ENCODE measurements at places on chromosomes 11 and 22.

DNA sequence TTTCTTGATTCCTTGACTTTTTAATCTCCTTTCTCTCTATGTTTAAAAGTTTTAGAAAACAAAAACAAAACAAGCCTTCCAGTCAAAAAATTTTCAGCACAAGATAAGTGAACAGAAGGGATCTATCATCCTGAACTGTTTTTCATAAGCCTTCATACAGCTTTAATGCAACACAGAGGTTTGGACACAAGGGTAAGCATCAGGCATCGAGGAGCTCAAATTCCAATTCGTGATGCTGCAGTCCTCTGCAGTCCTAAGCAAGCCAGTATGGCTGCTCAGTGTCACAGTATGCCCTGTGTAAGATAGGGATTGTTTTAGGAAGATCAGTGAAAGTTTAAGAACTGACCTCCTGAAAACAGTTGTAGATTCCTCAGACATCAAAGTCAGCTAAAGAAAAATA is 740.9 kb downstream of the NTM start:
- DNase-seq: no peak

GRCh38 chr22:43465291-43466015 is 53.6 kb downstream of the MPPED1 start:
- DNase-seq: no peak

GRCh38 chr11:65150509-65151299 is 16.4 kb upstream of the SYVN1 start:
- DNase-seq: peak; percentile 43

DNA sequence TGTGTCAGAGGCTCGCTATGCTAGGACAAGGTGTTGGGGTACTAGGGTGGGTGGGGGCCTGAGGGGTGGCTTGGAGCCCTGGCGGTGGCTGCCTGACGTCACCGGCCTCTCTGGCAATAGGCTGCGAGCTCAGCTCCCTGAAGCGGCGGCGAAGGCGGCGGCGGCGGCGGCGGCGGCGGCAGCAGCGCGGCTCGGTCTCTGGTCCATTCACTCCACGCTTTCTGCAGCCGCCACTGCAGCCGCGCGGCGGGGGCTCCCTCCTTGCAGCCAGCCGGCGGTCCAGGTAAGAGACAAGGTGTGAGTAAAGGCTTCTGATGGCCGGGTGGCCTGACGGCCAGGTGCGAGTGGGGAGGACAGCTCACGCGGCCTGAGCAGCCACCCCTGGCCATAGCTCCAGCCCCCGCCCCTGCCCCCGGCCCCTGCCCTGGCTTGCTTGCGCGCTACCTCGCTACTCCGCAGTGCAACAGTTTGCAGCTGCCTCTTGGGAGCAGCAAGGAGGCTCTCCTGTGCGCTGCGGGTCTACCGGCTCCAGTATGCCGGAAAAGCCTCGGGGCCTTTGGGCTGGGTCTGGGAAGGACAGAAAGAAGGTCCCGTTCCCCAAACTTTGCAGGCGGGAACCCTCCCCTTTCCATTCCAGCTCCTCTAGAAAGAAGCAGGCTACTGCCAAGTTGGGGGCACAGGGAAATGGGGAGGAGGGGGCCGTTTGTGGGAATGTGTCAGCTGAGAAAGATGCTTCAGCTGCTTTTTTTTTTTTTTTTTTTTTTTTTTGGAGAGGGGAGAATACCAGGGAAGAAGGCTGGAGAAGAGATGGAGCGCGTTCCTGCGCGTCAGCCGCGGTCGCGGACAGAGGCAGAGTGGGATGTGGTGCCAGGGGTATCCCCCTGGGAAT is at the start of gene C11orf87:
C11orf87 (plus strand) TSS at position 210 of the 889 bp plus-strand sequence. CDS start 1,444 bp downstream, outside the sequence.
- no peak for DNase-seq

GRCh38 chr11:100563541-100564280 is 123.4 kb upstream of the ARHGAP42 start:
- DNase-seq: no peak

DNA sequence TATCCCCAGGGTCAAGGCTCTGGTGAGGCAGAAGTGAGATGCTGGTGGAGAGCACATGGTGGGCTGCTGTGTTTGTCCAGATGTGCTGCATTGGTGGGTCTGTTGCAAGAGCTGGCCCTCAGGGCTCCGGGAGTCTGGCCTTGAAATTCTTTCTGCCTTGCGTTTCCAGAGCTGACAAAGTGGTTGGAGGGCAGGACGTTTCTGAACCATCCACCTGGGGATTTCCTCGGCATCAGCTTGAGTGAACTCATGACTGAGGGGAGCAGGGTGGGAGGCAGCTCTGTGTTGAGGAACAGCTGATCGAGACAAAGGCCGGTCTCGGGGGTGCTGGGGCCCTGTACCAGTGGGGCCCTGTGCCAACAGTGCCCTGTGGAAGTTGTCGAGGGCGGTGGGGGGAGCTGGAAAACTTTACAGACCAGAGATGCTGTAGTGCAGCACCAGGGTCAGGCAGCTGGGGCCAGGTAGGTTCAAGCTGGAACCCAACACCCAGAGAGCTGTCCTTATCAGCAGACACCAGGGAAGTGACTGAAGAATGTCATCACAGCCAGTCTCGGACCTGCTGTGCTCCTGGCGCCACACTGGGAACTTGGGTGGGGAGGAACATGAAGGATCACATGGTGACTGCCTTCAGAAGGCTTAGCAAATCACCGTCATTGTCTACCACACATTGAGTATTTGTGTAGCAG is 4.9 kb downstream of the TSKU start:
- DNase-seq: no peak
